ENCODE measurements at places on chromosomes 7 and 10.

- no peak for DNase-seq
These were observed 94.1 kb downstream of the CHST15 start for GRCh38 chr10:123999261-123999660.

GRCh38 chr10:31121757-31122577, 90.3 kb upstream of the ZNF438 start:
- no peak for DNase-seq

- DNase-seq, result no peak
These were observed 141.6 kb downstream of the FANK1 start for GRCh38 chr10:126037946-126038345.

GRCh38 chr10:70355051-70356021, 27.1 kb downstream of the LRRC20 start:
- peak; percentile 71 for DNase-seq

- DNase-seq, result no peak
These were observed 30.0 kb upstream of the SRGN start for GRCh38 chr10:69057951-69058297.

DNA sequence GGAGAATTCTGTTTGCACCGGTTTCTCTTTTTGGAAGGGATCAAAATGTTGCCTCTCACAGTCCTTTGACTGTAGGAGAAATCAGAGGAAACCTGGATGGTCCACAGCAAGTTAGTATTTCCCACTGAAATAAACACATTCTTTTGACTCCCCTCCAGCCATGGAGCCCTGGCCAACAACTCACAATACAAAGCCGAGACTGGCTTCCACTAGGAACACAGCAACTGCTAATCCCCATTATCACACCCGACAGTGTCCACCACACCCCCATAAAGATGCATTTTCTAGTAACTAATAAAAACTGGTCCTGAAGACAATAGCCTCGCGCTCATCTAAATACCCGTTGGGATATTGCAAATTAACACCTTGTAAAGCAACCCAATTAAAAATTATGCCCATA, 798 bp upstream of the MACROH2A2 start:
- no peak for DNase-seq

- DNase-seq, result no peak
These were observed 131.8 kb downstream of the TES start for GRCh38 chr7:116342125-116342524.

GRCh38 chr10:48364659-48365405, 58.4 kb downstream of the MAPK8 start:
- DNase-seq, result no peak

GRCh38 chr10:87763086-87763861, 54.8 kb downstream of the ATAD1 start:
- DNase-seq, result no peak

GRCh38 chr10:49040601-49041000, 74.7 kb downstream of the VSTM4 start:
- no peak for DNase-seq

- no peak for DNase-seq
These were observed 5.3 kb downstream of the MCMBP start for GRCh38 chr10:119867317-119867716.

- no peak for DNase-seq
These were observed 18.3 kb downstream of the AGAP3 start for GRCh38 chr7:151104411-151105235.

DNA sequence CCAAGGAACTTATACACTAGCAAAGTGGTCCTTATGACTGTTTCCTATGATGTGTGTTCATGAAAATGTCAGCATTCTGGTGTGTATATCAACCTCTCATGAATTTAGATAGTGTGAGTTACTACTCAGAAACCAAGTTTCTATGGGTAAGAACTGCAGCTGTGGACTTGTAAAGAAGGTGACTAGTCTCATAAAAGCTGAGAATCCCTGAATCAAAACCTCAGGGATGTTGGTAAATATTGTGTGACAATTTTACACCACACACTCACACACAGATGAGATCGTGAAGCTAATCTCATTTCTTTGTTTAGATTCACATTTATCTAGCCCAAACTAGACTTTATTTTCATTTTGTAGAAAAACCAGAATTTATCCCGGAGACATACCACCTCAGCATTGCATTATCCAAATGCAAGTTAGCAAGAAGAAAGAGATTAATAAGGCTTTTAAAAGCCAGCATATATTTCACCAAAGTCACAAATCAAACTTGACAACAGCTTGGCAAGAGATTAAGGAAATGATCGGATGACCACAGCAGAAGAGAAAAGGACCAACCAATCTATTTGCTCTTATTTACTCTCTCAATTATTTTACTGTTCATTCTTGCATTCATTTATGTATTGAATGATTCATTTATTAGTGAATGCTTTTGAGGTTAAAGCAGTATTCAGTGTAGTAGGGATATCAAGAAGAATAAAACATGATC, 92.9 kb downstream of the PLXDC2 start:
- DNase-seq, result no peak

DNA sequence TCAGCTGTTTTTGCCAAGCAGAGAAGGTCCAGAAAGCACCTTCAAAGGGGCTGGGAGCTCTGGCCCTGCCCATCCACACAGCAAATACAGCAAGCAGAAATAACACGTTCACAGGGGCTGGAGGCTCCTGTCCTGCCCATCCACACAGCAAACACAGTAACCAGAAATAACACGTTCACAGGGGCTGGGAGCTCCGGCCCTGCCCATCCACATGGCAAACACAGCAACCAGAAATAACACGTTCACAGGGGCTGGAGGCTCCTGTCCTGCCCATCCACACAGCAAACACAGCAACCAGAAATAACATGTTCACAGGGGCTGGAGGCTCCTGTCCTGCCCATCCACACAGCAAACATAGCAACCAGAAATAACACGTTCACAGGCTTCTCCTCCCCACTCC, 558.1 kb downstream of the PTPRN2 start:
- no peak for DNase-seq

DNA sequence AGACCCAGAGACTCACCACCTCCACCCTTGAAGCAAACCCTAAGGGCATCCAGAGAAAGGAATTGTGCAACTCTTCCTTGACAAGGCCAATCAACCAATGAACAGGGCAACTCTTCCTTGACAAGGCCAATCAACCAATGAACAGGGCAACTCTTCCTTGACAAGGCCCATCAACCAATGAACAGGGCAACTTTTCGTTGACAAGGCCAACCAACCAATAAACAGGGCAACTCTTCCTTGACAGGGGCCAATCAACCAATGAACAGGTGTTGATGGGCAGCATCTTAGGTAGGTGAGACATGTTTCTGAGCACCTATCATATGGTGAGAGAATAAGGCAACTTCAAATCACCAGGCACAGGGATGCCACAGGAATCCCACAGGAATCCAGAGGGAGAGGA, 181.5 kb upstream of the RNF32 start:
- DNase-seq, result no peak

DNA sequence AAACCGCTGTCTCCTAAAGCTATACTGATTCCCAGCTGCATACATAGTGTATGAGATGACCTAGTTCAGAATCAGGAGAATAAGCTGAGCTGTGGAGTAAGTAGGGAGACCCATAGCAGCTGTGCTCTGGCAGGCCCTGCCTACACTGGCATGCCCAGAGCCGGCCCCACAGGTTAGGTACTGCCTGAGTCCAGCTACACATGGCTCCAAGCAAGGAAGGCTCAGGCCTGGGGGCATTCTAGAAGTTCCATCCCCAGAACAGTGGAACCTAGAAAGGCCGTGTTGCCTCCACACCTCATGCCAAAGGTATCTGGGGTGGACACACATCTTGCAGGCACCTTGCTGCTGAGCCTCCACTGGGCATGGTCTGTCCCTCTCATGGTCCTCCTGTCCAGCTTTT, 195.7 kb upstream of the CDCA7L start:
- no peak for DNase-seq

- no peak for DNase-seq
These were observed 27.4 kb upstream of the PSMG3 start for GRCh38 chr7:1597066-1597760.

GRCh38 chr7:80098795-80099194, 35.8 kb upstream of the GNAI1 start:
- no peak for DNase-seq

DNA sequence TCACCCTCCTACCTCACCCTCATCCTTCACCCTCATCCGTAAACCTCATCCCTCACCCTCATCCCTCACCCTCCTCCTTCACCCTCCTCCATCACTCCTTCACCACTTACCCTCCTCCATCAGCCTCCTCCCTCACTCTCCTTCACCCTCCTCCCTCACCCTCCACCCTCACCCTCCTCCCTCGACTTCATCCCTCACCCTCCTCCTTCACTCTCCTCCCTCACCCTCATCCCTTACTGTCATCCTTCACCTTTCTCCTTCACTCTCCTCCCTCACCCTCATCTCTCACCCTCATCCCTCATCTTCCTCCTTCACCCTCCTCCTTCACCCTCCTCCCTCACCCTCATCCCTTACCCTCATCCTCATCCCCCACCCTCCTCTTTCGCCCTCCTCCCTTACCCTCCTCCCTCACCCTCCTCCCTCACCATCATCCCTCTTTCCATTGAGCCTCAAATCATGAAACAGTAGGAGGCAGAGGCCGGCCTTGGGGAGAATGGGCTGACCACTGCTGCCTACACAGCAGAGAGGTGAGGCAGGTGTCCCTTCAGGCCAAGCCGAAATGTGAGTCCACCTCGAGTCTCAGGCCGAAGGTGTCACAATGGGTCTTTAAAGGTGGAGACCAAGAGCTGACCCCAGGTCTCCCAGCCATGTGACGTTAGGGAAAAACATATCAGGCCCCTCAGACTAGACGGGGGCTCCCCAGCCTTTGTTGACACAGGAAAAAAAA, 53.0 kb downstream of the PDGFA start:
- DNase-seq, result no peak

GRCh38 chr10:79601939-79602338, 8.8 kb upstream of the SFTPA1 start:
- DNase-seq, result no peak

- no peak for DNase-seq
These were observed 79.5 kb upstream of the SEMA3A start for GRCh38 chr7:84274029-84274638.

DNA sequence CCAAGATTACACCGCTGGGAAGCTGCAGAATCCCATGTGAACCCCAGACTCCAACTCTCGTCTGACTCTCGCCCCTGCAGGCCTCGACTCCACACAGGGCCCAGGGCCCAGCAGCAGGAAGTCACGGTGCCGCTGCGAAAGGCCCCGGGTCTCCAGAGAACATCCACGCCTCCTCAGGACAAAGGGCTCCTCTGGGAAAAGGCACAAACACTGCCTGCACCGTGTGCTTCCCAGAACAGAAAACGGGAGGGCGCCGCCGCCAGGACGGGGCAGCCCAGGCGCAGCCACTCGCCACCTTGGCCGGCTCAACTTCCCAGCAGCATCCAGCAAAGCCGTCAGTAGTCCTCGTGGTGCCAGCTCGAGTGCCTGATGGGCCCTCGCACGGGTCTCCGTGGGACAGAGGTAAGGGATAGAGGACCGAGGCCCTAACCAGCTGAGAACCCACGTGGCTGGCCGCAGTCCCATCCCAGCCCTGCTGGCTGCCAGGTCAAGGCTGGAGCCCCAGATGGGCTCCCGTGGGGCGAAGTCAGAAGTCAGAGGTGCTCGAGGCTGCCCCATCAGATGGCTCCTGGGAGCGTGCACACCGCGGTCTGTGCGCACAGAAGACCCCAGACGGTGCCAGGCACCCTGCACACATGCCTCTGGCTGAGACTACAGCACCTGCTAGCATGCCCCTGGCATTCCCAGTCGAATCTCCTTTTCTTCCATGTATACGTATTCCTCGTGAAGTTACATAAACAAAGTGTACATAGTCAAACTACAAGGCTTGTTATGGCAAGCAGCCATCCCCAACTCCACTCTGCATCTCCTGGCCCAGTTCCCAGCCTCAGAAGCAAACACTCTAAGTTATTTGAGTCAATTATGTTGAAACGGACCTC, 60.2 kb downstream of the MAD1L1 start:
- no peak for DNase-seq

GRCh38 chr7:43589728-43590127, 6.8 kb downstream of the STK17A start:
- DNase-seq, result no peak

GRCh38 chr7:93751421-93751820, 139.1 kb downstream of the TFPI2 start:
- DNase-seq, result no peak

DNA sequence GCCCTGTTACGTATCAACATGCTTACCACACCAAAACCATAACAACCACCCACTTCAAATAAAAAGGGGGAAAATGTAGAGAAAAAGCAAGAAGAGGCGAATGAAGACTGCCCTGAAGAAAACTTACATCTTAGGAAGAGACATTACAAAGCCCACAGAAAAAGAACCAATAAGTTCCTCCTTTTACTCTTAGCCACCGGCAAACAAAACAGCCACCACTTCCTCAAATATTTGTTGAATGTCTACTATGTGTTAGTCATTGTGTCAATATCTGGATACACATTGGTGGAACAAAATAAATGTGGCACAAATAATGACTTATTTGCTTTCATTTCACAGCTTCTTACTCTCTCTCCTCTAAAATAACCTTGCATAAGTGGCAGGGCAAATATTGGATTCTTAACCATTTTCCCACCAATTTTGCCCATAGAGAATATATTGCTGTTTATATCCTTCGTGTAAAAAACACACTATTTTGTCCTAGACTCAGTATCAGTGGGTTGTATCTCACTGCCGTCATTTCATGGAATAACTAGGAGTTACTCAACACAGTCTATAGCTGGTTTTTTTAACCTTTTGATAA, 106.8 kb downstream of the ANK3 start:
- DNase-seq, result peak; percentile 89

- no peak for DNase-seq
These were observed 96.1 kb downstream of the MMRN2 start for GRCh38 chr10:86861351-86861750.

GRCh38 chr7:152902054-152902453, 142.5 kb downstream of the ACTR3B start:
- no peak for DNase-seq

- no peak for DNase-seq
These were observed 55.2 kb downstream of the GSAP start for GRCh38 chr7:77360969-77361368.

DNA sequence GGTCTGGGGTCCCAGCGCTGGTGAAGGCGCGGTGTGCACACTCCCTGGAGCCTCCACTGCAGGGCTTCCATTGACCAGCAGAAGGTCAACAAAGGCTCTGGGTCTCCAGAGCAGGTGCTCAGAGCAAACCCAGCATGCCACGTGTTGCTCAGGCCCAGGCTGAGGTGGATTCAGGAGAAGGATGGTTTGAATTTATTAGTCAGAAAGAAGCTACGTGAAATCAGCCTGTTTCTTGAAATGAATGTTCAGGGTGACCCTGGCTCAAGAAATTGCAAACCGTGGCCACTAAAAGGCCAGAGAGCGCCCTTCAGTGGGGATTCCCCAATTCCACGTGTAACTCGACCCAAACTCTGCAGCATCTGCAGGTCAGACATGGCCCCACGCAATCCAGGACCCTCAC, 82.7 kb upstream of the PFKP start:
- DNase-seq, result no peak

GRCh38 chr10:11148142-11149028, 130.7 kb downstream of the CELF2 start:
- no peak for DNase-seq
